ENCODE measurements at places on chromosomes 7 and 10. TPM values are rescaled to one million over a fixed set of nuclear protein-coding genes. Genes with fewer than 3 reads are reported as not detected.

DNA sequence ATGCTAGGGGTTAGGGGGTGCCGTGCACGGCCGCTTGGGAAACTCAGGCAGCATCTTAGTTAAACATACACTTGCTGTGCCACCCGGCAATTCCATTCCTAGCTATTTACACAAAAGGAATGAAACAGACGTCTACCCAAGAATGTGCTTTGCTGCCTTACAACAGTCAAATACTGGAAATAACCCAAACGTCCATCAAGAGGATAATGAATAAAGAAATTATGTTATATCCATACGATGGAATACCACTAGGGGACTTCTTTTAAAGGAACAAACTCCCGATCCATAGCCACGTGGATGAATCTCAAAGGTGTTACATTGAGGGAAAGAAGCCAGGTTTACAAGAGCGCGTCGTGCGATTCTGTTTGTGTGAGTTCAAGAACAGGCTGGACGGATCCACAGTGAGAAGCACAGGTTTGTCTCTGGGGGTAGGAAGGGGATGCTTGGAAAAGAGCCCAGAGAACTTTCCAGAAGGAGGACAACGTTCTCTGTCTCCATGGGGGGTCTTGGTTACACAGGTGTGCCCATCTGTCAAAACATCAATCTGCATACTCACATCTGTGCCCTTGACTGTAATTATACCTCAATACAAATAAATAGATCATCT lies 41.8 kb downstream of the STK32C start:
- H3K36me3 ChIP-seq = no peaks in the 10 kb centered on the region
- peak overlapping the region; percentile 13 for H3K4me3 ChIP-seq
- DNase-seq = no peak

DNA sequence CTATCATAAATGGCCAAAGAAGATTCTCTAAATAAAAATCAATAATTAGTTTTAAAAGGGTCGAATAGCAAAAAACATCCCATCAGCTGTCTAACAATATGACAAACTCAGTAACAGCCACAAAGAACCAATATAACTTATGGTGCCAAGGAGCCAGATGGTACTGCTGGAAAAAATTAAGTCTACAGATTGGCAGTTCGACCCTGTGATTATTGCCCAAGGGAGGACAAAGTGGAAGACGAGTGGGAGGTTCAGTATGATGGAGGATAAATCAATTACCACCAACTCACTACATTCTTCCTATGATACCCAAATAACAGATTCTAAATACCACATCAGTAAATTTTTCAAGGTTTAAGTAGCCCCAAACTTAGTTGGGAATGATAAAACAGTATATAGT lies 49.0 kb downstream of the SKAP2 start:
- no peak overlapping the region for H3K4me3 ChIP-seq
- DNase-seq = no peak
- no peaks in the 10 kb centered on the region for H3K27me3 ChIP-seq
- no peaks in the 10 kb centered on the region for H3K36me3 ChIP-seq
- H3K4me1 ChIP-seq = no peaks in the 10 kb centered on the region
- H3K27ac ChIP-seq = no peak overlapping the region

DNA sequence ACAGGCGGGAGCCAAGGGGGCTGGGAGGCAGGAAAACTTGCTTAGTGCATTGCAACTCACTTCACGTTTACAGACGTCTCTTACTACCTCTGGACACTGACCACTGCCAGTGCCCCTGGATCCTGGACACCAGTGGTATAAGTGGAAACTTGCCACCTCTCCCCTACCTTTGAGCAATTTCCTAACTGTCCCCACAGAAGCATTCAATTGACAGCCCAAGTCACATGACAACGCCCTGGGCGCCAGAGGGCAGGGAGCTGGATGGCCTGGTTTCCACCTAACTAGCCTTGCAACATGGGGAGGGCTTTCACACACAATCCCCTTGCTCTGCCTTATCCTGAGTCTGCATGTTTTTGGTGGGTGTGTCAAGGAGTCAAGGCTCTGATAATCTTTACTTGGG lies 113.8 kb downstream of the DYNC2I1 start:
- H3K36me3 ChIP-seq = no peaks in the 10 kb centered on the region
- no peaks in the 10 kb centered on the region for H3K4me1 ChIP-seq
- no peak for DNase-seq
- no peak overlapping the region for H3K4me3 ChIP-seq

DNA sequence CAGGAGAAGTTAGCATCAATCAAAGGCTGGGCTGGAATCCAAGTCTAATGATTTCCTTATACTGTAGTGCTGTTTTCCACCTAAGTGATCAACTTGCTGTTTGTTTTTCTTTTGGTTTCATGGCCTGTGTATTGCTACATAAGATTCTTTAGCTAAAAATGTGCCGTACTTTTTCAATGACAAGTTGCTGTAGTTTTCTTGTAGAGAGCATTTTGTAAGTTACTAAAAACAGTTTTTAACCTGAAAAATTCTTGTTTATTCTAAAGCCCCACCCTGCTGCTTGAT lies 1.3 kb downstream of the HELLS start:
- DNase-seq = no peak
- no peaks in the 10 kb centered on the region for H3K27me3 ChIP-seq
- peaks cover 20% of the 10 kb centered on the region for H3K4me1 ChIP-seq
- no peak overlapping the region for H3K4me3 ChIP-seq
- no peaks in the 10 kb centered on the region for H3K36me3 ChIP-seq
- no peak overlapping the region for H3K27ac ChIP-seq

The OPALIN gene
- not detected for total RNA-seq

All from esophagus muscularis mucosa (tissue), 4 donors.